ENCODE measurements at places on chromosomes 1 and 21.

GRCh38 chr1:66360285-66360724 lies 173.6 kb upstream of the SGIP1 start:
- no peak for DNase-seq

DNA sequence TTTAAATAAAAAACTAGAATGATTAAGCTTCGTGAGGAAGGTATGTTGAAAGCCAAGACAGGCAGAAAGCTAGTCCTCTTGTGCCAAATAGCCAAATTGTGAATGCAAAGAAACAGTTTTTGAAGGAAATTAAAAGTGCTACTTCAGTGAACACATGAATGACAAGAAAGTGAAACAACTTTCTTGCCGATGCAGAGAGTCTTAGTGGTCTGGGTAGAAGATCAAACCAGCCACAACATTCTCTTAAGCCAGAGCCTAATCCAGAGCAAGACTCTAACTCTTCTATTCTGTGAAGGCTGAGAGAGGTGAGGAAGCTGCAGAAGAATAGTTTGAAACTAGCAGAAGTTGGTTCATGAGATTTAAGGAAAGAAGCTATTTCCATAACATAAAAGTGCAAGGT lies 63.2 kb downstream of the TTC3 start:
- no peak for DNase-seq

- peak; percentile 57 for DNase-seq
These were observed 9.0 kb upstream of the ARID1A start for GRCh38 chr1:26686795-26687194.

DNA sequence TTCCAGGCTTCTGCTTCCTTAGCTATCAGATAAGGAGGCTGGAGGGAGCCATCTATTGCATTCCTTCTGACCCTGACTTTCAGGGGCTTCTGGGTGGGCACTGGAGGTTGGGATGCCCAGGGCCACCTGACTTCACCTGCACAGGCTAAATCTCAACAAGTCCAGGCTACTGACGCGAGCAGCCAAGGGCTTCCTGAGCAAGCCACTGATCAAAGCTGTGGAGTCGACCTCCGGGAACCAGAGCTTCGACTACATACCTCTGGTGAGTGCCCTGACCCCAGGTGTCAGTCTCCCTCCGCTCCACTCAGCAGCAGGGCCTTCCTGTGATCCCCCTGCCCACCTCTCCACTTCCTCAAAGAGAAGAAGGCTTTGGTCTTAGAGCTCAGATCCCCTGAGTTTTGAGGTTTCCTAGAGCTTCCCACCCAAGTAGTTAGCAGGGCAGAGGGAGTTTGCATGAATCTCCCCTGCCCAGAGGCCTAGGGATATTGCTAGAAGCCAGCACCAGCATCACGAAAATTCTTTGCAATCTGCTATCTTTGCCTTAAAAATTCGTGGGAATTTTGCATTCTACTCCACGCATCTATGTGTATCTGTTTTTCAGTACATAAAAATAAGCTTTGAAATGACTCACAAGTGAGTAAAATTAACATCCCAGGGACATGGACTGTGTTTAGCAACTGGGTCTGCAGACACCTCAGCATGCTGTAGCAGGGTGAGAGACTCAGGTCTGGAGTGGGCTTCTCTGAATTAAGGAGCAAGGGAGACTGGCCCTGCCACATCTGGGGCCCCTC lies 61.4 kb downstream of the VWA5B1 start:
- no peak for DNase-seq

- no peak for DNase-seq
These were observed 60.4 kb downstream of the DIP2A start for GRCh38 chr21:46518983-46519583.

- DNase-seq: no peak
These were observed 43.8 kb downstream of the FAM78B start for GRCh38 chr1:166122873-166123466.

DNA sequence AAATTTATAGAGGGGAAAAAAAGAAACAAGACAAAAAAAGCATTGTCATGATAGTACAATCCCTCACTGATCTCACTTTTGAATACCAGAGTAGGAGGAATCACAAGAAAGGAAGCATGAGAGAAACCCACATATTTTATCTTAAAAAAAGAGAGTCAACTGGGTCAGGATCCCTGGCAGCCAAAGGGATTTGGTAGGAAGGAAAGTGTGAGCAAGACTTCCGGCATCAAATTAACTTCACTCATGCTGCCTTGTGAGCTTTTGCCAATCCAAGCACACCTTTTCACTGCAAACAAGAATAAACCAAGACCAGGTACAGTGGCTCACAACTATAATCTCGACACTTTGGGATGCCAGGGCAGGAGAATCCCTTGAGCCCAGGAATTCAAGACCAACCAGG lies 53.1 kb downstream of the SLC9C2 start:
- no peak for DNase-seq

DNA sequence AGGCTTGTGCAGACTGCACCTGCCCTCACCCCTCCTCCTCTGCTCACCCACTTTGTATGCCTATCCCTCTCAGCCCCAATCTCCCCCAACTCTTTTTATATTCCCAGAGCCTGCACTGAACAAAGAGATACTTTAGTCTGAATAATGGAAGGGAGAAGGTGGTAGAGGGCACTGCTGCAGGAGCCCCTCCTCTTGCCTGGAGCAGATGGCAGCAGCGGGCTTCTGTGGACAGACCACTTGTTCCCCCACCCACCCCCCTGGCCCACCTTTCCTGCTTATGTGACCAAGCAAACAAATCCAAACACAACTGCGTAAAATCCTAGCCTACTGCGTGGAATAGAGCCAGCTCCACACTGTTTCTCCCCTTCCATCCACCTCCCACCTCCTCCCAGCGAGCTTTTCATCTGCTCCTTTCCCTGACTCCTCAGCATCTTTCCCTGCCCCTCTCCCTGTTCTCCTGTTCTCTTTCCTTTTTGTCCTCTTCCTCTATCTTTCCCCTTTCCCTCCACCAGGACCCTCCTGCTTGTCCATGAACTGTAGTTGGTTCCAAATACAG lies 27.5 kb downstream of the RGS8 start:
- no peak for DNase-seq

GRCh38 chr1:119007670-119008482 lies 19.7 kb upstream of the TBX15 start:
- no peak for DNase-seq

DNA sequence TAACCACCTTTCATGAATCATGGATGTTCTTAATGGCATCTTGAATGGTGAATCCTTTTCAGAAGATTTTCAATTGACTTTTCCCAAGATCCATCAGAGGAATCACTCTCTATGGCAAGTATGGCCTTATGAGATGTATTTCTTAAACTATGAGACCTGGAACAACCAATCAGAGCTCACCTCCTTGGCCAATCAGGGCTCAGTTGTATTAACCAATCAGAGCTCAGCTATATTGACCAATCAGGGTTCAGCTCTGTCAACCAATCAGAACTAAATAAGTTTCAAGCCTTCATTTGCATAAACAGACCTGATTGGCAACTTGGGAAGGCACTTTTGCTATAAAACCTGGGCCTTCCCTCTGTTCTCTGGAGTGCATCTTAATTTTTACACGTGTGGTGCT lies 13.6 kb upstream of the FAM3B start:
- peak; percentile 35 for DNase-seq

DNA sequence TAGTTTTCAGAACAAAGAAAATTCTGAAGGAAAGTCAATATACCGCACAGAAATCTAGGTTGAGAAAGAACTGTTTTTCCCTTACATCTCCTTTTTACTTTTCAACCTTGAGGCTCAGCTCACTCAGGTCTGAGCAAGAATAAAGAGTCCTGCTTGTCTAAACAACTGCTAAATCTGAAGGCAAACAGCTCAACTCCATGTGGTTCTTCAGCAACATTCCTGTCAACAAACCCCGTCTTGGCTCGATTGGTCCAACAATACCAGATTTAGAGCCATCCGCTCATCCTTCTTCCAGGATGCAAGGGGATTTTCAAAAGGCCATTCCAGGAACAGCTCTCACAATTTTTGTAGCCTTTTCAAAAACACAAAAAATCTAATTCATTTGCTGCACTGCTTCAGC lies 119.8 kb downstream of the HLCS start:
- DNase-seq: peak; percentile 33

DNA sequence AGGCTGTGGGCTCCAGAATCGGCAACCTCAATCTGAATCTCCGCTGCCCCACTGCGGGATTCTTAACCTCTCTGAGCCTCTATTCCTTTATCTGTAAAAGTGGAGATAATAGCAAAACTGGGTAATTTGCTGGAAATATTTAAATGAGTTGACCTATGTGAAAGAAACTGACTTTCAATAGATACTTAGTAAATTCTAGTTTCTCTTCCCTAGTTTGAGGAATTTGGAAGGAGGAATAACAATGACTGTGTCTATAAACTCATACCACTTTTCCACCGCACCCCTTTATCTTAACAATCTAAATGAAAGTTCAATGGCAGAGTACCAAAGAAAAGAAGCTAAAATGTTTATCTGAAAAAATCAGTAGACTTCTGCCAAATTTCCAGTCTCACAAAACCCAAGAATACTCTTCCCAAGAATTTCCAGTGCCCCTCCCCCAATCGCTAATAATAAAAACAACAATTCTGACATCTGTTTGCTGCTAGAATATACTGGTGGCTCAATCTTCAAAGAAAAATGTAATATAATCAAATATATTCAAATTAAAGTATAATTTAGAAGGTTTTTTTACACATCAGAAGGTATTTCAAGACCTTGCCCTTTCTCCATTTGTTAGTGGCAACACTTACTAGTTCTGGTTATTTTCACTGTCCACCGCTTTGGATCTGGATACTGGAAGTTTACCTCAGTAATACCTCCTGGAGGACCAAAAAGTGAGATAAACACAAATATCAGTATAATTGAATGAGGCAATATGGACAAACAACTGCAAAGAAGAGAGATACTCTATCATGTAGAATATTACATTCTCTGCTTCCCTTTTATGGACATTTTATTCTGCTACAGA lies 171.2 kb downstream of the LTN1 start:
- DNase-seq: no peak

DNA sequence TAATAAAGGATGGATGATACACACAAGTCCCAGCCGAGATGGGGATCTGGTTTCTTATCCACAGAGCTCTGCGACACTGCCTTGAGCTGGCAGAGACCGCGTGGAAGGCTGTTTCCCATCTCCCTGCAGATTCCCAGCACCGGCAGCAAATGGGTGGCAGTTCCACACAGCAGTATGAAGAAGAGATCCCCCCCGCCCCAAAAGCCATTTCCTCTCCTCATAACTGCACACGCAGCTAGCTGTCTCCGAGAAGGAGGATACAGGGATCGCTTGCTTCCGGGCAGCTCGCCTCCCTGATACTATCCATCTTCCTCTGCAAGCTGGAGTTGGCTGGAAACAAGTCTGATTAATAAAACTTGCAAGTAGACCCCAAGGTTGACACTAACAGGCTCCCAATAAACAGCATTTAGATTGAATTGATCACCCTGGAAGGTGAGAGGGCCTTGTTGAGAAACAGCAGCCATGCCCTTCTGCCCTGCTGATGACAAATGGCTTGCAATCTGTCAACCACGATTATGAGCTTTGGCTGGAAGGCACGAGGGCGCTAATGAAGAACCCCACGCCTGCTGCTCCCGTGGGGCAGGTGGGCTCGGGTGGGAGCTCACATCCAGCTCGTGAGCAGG lies 642.3 kb downstream of the AJAP1 start:
- DNase-seq: no peak

DNA sequence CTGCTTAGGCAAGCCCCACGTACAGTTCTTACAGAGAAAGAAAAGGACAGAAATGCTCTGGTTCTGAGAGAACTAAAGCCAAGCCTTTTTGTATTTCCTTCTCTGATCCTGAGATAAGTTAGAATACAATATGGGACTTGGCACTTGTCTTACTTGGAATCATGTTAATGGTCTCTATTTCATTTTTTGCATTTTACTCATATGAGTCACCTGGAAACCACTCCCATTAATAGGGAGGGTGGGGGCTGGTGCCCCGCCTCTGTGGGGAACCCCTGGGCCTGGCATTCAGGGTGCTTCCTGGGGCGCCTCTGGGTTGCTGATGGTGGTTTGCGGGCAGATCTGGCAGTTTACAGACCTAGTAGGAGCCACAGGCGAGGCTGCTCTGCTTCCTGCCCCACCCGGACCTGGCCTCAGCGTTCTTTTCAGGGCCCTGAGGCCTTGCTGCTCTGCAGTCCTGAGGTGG lies 26.7 kb downstream of the TSPAN2 start:
- peak; percentile 46 for DNase-seq

DNA sequence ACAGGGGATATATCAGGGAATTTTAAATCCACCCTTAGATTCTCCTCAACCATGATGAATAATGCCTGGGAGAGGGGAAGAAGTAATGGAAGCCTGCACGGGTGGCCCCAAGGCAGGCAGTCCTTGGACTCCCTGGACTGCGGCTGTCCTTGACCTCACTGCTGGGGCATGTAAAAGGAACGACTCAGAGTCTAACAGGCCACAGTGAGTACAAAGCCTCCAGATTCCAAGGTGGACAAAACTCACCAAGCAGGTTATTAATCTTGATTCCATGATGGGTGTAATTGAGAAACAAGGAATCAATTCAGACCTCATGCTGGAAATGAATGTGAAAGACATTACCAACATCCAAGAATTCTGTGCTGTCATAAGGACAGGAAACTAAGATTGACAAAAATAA lies 13.0 kb upstream of the ARHGAP29 start:
- DNase-seq: peak; percentile 71

Measured in T47D (cell line).